MG63 (cell line): ENCODE measurements at places on chromosomes 7 and 10. TPM values are rescaled to one million over a fixed set of nuclear protein-coding genes. Genes with fewer than 3 reads are reported as not detected.

HOXA2 gene
- total RNA-seq: 0.35 TPM in 1 of 2 replicates, not detected in the other

DNA sequence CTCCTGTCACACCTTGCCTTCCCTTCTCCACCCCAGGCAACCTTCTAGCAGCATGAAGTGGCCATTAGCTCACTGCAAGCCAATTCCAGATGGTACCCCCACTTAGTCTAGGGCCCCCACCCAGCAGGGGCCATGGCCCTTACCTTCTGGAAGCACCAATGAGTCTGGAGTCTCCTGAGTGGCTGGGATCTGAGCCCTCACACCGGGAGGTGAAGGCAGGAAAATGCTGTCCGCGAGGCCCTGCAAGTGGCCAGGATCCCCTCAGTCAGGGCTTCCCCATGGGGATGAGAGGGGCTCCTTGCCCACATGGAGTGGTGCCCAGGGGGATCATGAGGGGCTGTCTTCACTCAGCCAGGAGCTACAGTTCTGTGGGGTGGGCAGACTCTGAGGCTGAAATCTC, 4.6 kb downstream of the AQP1 start:
- no peak for DNase-seq

GRCh38 chr10:6269953-6270867, 67.5 kb downstream of the PFKFB3 start:
- DNase-seq: no peak

MEIG1 gene
- total RNA-seq: not detected in 2 replicates

SEC61A2 gene
- 0.30 and 3.9 TPM in 2 replicates for total RNA-seq

- DNase-seq: no peak
These were observed 7.4 kb upstream of the CRYGN start for GRCh38 chr7:151447312-151447711.

DNA sequence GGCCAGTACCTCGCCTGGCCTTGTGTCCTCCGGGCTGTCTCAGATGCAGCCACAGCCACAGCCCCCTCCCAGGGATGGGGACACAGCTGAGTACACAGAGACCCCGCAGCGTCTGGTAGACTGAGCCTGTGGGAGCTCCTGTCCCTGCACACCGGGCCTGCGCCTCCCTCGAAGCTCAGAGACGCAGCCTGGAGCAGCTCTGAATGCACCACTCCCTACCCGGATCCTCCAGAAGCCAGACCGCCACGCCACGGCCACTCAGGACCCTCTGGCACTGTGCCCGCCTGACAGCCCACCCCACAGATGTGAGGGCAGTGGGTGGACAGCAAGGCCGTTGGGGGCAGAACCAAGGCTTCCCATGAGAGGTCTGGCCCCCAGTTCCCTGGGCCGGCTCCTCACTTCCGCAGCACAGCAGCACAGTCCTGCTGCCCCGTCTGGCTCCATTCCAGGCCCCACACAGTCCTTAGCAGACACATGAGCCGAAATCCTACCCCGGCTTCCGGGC, 40.8 kb downstream of the PAPOLB start:
- no peak for DNase-seq

CD36 gene
- total RNA-seq: not detected in 2 replicates

- DNase-seq: no peak
These were observed 68.9 kb upstream of the INSYN2A start for GRCh38 chr10:127265288-127265687.

- DNase-seq: no peak
These were observed 1.4 kb downstream of the KIN start for GRCh38 chr10:7786430-7786829.
